ENCODE measurements at places on chromosomes 7 and 10.
A peak's percentile ranks its signal among the peaks of the same experiment; 100 is the strongest.

- DNase-seq: no peak
Measured at GRCh38 chr7:53531-53930, 138.8 kb upstream of the FAM20C start.

DNA sequence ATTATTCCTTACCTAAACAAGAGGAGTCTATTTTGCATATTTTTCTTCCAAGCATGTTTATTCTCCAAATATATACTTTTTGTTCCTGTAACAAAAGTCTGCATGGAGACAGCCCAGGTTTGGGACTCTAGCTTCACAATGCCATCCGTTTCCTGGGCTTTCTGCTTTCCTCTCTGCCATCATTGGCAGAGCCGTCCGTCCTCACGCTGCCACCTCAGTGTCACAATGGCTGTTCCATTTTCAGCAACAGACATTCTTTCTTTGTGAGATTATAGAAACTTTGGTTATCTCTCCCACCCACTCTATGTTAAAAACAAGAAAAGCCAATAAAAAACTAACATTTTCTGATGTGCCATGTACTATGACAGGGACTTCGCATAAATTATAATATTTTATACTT, 825.2 kb downstream of the REEP3 start:
- DNase-seq: no peak

DNA sequence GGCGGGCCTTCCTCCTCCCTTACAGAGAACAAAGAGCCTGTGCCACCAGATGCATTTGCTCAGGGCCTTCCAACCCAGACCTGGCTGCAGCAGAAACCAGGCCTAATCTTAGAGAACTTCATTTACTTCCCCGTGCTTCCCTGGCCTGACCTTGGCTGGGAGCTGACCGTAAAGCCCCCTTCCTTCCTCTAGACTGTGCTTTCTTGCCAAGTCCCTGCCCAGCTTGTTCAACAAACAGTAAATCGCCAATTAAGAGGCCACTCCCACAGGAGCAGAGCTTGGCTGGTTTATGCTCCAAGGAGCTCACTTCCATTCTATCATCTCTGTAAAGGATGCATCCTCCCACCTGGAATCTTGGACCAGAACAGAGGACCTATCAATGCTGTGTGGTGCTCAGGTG, 110.9 kb downstream of the COL13A1 start:
- DNase-seq: no peak

DNA sequence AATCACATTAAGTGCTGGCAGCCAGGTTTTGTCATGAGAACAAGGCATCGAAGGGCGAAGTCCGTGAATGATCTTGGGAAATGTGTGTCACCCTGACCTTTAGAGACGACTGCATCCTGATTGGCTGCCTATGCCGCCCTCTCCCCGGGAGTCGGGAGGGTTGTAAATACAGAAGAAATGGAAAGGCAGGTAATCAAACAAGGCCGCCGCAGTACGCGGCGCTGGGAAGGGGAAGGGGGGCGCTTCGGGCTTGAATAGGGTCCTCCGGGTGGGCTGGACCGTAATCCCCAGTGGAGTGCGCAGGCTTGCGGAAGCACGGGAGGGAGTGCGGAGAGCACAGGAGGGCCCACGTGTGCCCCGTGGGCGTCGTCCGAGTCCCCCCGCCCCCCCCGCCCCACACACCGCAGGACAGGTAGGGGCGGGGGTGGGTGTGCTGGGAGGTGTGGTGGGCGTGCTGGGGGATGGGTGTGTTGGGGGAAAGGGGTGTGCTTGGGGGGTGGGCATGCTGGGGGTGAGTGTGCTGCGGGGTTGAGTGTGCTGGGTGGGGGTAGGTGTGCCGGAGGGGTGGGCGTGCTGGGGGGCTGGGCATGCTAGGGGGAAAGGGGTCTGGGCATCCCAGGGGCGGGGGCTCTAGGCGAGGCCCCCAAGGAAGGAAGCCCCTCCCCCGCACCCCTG, 169.4 kb downstream of the ARHGAP12 start:
- no peak for DNase-seq

DNA sequence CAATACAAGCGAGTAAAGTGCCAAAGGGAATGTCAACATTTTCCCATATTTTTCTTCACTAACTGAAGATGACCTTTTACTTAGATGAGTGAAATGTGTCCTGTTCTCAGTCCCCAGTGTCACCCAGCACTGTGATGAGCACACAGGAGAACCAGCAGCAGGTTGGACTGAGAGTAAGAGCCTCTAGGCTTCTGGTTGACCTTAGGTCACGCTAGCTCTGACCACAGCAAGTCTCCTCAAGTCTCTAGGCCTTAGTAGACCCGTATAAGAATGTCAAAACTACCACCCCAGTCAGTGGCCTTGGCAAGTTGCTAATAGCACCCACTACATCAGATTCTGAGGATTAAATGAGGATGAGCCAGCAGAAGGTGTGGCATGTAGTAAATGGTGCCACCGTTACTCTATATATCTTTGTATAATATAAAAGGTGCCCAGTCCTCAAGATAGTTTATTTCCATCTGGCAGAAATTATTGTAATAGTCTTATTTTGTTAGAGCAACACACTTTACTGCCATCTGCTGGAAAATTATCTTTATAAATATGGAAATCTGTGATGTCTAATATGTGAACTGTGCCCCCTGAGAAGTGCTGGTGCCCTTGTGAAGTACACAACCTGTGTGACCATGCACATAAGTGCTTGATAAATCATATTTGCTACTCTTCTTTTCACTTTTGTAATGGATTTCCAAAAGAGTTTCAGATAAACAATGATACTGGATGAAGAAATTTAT, 75.7 kb downstream of the SPAG6 start:
- DNase-seq: peak; percentile 24

- DNase-seq: no peak
Measured at GRCh38 chr7:100678291-100678984, 4.9 kb downstream of the GNB2 start.
